ENCODE measurements at places on chromosomes 16 and 17.

DNA sequence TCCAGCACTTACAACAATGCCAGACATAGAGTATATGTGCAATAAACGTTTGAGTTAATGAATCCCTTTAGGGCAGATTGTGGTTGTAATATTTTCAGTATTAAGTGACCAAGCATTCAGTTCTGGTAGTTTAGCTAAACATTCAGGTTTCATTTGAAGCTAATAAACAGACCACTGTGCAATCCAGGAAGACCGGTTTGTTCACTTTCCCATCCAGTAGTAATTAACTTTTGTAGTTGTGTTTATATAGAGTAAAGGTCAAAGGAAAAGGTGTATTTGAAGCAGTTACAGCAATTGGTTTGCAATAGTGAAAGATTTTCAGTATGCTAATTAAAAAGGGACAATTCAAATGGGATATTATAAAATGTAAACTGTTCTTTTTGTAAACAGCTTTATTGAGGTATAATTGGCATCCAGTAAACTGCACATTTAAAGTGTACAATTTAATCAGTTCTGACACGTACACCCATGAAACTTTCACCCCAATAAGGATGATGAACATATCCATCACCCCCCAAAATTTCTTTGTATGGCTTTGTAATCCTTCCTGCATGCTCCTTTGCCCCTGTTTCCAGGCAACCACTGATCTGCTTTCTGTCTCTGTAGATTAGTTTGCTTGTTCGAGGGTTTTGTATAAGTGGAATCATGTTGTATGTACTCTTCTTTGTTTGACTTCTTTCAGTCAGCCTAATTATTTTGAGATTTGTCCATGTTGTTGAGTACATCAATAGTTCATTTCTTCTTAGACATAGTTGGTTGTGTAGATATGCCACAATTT is 26.3 kb downstream of the MRTFB start:
- no peak for DNase-seq

- DNase-seq = no peak
These were observed 254.8 kb downstream of the FOXL1 start for GRCh38 chr16:86833136-86833535.

DNA sequence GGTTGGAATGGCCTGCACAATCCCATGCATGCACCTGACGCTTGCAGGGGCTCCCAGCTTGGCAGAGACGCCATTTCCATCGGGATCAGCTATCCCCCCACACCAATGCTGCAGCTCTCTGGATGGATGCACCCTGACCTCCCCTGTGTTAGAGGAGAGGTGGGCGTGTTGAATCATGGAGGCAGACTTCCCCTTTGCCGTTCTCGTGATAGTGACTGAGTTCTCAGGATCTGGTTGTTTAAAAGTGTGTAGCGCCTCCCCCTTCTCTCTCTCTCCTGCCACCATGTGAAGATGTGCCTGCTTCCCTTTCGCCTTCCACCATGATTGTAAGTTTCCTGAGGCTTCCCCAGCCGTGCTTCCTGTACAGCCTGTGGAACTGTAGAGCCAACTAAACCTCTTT is 17.8 kb upstream of the KCNH6 start:
- DNase-seq = no peak

DNA sequence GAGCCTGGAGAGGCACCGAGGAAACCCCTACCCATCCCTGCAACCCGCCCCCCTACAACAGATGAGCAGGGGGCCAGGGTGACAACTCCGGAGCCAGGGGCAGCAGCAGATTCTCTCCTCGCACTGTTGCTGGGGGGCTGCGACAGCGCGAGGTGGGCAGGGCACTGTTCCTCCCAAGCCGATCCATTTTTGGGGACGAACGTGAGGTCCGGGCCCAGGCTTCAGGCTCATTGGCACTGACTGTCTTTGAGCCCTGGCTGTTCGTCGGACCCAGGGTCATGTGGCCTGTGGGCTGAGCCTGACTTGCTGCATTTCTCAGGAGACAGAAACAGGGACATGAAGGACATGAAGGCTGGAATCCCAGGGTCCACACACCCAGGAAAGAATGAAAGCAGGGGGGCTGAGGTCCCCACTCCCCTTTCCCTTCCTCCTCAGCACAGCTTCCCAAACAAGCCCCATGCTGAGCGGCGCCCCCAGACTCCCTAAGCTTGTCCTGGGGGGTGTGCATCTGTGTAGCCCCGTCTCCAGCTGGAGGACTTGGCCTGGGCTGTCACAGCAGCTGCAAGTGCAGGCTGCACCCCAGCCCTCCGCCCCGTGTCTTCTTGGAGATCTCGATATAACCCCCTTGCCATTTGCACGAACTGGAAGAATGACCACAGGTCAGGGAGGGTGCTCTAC is 18.7 kb downstream of the CEP295NL start:
- DNase-seq = no peak

GRCh38 chr17:50221864-50222545 is 20.6 kb upstream of the COL1A1 start:
- no peak for DNase-seq

DNA sequence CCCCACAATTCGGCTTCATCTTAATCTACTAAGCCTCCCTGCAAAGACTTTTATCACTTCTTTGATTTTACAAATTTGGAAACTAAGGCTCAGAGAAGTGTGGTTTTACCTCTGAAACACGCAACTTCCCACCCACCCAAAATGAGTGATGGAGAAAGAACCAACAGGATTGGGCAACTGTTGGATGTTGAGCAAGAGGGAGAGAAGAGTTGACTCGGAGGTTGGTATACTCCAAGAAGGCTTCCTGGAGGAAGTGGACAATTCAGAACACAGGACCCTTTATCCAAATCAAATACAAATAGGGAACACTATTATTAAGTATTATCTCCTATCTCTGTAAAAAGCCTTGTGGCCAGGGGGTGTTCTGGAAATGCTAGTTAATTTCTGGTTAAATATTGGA is 323.0 kb downstream of the C16orf95 start:
- DNase-seq = no peak

- no peak for DNase-seq
These were observed 88.9 kb downstream of the ASIC2 start for GRCh38 chr17:33204156-33204555.

DNA sequence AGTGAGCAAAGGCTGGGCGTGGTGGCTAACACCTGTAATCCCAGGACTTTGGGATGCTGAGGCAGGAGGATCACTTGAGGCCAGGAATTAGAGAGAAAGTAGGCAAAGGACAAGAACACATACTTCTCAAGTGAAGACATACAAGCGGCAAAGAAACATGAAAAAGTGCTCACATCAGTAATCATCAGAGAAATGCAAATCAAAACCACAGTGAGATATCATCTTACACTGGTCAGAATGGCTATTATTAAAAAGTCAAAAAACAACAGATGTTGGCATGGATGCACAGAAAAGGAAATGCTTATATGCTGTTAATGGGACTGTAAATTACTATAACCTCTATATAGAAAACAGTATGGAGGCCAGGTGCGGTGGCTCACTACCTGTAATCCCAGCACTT is 12.2 kb upstream of the SLX4 start:
- no peak for DNase-seq

DNA sequence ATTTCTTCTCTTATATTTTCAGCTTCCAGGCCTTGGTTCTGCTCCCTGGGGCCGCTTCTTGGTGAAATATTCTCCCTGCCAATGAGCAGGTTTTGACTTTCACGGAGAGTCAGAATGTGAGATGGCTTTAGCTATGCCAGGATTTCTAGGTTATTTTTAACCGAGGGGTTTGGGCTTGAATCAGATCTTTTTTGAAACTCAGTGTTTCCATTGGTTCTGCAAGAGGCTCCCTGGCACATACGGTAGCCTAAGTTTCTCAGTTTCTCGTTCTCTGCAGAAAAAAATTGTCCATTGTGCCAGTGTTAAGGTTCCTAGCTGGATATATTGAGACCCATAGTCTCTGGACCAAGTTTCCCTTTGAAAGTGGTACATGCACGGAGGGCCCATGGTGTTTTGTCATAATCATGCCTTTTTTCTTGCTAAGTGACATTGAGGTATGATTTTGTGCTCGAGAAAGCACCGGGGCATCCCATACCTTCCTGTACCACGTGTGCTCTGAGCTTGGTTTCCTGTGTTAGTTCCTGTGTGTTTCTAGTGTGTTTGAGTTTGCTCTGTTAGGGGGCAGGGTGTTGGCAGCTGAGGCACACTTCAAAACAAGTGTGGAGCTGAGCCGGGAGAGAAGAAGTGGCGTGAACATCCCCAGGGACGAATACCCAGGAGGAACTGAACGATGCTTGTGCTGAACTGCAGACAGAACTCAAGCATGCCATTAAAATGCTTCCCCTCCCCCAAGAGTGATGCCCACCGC is 127.2 kb downstream of the HS3ST3B1 start:
- DNase-seq = peak; percentile 68

DNA sequence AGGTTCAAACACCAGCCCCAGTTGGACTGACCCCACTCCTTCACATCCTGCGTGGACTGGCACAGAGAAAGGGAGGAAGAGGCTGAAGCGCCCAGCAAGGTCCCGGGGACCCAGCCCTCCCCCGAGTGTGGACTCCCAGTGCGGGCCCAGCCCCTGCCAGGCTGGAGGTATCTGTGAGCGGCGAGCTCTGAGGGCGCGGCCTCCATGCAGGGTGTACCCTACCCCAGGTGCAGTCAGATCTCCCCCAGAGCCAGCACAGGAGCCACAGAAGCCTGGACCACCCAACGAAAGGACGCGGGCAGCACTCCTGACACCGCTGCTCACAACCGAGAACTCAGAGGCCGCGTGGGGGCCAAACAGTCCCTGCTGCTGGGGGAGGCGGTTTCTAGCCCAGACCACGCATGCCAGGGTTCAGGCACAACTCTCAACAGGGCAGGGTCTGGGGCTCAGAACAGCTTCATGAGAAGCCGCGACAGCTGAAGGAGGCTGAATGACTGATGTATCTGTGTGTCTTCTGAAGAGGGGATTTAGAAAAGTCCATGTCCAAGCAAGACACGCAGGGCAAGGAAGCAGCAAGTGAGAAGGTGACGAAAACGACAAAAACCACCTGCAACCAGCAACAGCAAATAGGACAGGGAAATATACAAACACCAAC is 8.5 kb downstream of the SLC38A10 start:
- no peak for DNase-seq

DNA sequence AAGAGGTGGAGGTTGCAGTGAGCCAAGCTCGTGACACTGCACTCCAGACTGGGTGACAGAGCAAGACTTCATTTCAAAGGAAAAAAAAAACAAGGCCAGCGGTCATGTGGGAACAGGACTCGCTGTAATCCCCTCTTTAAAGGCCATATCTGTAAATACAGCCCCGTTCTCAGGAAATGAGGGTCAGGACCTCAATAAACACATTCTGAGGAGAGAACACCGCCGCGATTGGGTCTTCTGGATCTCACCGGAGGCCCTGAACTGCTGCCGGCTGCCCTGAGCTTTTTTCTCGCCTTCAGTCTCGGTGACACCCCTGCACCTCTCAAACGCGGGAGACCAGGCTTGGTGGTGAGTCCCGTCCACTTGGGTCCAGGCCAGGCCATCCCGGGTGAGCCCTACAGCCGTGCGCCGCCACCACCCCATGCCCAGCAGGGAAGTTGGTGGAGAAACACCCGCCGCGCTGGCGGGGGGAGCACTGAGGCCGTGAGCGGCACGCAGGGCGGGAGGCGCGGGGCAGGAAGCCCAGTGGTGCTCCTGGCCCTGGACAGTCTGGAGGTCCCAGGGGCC is 28.4 kb downstream of the SLC25A10 start:
- DNase-seq = no peak

DNA sequence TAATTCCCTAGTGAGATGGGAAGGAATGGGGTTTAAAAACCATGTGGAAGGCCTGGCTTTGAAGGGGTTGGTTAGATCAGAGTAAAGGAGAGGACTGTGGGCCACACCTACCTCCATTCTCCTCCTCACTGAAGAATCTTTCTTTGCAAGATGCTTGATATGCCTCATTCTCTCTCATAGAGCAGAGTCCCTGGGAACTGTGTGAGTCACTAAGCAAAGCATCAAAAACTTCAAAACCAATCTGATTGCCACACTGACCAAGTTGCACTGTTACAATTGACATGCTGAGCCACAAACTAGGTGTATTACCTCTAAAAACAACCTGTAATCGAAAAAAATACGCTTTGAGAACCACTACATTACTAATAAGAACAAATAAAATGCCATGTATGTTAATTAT is 2.0 kb downstream of the TUBD1 start:
- no peak for DNase-seq

GRCh38 chr16:19114359-19115147 is 789 bp downstream of the ITPRIPL2 start:
- DNase-seq = no peak

DNA sequence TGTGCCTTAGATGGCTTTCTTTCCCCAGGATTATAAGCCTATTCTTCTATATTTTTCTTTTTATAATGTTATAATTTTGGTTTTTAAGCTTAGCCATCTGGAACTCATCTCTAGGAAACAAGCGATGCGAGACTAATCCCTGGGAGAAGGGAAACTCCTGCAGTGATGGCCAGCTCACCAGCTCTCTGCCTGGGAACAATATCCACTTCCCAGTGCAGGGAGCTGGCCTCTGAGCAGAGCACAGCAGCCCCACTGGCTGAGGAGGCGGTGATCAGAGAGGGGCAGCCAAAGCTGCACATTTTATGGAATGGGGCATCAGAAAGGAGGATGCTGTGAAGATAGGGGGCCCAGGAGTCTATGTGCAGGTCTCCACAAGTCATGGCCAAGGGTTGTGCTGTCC is 183.3 kb downstream of the LGALS9B start:
- no peak for DNase-seq

DNA sequence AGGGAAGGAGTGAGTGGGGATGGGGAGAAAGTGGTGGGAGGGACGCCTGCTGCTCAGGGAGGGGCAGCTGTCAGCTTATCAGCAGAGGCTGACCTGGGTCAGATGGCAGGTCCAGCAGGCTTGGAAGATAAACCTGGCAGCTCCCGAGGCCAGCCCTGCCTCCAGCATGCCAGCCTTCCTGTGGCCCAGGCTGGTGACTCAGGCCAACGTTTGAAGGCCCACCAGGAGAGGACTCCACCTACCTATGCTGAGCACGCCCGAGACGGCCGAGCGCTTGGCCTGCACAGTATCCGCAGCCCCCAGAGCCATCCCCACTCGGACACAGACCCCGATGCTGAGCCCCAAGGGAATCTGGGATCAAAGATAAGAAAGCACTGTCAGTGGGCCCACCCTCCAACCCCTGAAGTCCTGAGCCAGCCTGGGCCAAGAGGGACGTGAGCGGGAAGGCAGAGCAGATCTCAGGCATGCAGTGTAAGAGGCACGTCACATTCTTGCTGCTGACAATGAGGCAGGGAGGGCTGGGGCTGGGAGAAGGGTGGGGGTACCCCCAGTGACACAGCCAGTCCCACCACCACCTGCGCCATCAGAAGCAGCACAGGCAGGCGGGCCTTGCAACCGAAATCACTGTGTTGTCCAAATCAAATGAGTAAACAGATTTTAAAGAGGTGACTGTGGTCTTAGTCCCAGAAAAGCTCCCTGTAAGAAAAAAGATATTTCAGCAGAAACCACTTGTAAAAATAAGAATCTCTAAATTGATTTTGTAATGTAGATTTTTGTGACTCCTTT is 12.4 kb downstream of the SLC47A2 start:
- no peak for DNase-seq
